Sigmoid colon (tissue), 7 donors: ENCODE measurements at places on chromosomes 6 and 20.

DNA sequence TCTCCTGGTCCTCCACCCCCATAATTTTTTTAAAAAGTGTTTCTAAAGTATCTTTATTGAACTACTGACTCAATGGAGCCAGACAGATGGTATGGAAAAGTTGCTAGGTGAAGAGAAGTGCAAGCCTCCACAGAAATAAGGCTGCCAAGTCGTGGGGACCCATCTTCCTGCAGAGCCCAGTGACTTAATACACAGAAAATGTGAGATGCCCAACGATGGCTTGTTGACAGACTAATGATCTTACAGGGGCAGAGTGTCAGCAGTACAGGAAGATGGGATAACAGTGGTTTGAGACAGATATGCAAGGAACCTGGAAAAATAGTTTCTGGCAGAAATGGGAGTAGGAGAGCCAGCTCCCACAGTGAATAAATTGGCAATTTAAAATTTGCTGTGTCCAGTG is 43.3 kb downstream of the FYN start:
- DNase-seq = no peak

GRCh38 chr6:142304241-142304640 is 2.4 kb downstream of the ADGRG6 start:
- no peak for DNase-seq

- DNase-seq = no peak
Observed at GRCh38 chr20:40416274-40416673, 272.8 kb downstream of the MAFB start.

GRCh38 chr6:14645841-14646240 is 528.3 kb downstream of the CD83 start:
- no peak for DNase-seq

- DNase-seq = no peak
Observed at GRCh38 chr20:383889-384288, 3.3 kb downstream of the TRIB3 start.

DNA sequence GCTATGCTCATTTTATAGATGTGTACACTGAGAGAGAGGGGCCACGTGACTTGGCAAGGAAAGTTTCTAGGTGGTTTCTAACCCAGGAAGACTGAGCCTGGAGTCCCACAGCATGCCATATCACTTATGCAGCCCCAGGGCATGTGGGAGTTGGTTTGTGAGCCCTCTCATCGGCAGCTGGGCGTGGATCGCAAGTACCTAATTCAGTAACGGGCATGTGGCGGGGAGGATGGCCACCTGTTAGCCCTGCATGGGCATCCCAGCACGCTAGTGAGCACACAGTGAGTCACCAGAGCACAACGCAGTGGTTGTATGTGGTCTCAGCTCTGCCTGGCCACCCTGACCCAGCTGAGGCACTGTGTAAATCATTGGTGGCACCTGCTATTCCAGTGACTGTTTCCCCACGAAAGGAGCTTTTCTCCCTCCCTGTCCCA is 88.3 kb downstream of the NINL start:
- DNase-seq = no peak

DNA sequence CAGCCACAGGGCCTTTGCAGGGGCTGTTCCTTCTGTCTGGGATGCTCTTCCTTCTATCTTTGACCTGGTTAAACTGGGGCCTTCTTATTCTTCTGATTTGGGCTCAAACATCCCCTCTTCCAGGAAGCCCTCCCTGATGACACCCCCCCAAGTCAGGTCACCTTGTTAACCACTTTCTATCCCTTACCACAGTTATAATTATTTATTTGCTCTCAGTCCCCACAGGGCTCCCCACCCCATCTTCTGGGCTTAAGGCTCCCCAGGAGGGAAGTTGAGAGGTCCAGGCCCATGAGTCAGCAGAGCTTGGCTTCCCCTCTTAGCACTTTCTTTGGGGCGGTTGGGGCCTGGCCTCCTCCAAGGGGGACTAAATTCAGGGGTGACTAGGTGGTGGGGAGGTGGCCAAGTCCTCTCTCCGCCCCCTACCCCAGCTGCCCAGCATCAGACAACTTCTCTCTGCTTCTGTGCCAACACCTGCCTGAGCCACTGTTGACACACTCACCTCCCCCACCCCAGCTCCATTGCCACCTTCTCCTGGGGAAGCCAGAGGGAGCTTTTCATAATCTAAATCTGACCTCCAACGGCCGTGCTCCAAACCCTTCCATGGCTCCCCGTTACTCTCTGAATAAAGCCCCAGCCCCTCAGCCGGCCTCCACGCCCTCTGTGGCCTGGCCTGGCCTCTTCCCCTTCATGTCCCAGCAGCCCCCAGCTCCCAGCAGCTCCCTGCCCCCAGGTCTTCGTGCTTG is 70.0 kb downstream of the CEBPB start:
- no peak for DNase-seq

- no peak for DNase-seq
Observed at GRCh38 chr6:31614684-31615578, at the start of gene AIF1. Gene AIF1 (plus strand): TSS chr6:31615234. CDS start chr6:31615330, 96 bp downstream.

- no peak for DNase-seq
Observed at GRCh38 chr6:123902738-123903313, 99.2 kb downstream of the NKAIN2 start.

DNA sequence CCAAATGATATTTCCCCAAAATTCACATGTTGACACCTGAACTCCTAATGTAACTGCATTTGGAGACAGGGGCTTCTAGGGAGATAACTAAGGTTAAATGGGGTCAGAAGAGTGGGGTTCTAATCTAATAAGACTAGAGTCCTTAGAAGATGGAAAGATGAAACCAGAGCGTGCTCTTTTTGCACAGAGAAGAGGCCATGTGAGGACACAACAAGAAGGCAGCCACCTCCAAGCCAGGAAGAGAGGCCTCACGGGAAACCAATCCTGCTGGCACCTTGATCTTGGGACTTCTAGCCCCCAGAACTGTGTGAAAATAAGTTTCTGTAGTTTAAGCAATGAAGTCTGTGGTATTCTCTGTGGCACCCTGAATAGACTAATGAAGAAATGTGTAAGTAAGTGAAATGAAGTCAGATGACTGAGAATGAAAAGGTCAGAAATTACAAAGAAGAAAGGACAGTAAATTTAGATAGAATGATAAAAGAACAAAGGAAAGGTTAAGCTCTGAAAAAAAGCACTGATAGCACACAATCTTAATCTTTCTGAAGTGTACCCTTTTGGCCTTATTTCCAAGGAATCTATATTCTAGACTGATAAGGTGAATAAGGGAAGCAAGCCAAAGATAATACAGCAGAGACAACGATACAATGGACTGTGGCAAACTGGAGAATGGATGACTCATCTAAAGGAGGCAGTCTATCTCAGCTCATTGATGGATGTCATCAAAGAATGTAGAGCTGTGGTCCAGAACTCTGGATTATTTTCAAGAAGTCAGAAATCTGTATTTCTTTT is 110.4 kb downstream of the MYB start:
- no peak for DNase-seq

DNA sequence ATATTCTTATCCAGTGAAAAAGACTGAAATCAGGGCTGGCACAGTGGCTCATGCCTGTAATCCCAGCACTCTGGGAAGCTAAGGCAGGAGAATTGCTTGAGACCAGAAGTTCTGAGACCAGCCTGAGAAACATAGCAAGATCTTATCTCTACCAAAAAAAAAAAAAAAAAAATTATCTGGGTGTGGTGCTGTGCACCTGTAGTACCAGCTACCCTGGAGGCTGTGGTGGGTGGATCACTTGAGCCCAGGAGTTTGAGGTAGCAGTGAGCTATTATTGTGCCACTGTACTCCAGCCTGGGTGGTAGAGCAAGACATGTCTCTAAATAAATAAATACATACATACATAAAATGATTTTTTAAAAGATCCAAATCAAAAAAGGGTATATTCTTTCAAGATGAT is 6.3 kb downstream of the CALHM6 start:
- DNase-seq = no peak

DNA sequence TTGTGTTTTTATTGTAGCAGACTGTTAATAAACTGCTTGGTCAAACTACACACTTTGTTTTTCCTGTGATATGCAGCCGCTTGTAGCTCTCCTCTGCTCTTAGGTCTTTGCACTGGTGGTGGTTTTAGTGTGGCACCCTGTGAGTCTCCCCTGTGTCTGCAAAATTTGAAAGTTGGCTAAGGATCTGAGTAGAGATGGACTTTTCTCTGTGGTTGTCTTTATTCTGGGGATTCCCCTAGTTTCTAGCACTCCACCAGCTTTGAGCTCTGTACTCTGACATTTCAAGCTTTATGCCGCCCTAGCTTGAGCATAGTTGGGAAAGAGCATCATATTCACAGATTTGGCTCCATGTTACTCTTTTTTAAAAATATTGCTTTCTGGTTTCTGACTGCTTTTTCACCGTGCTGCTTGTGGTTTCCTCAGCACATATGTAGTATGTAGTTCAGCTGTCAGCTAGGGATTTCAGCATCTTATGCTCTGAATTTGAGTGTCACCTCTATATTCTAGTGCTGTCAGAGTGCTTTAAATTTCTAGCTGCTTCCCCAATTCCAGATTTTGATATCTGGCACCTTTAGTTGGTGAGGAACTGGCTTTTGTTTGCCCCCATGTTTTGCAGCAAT is 25.4 kb downstream of the CDYL start:
- DNase-seq = no peak

- DNase-seq = no peak
Observed at GRCh38 chr6:106199998-106200397, 113.9 kb downstream of the PRDM1 start.

DNA sequence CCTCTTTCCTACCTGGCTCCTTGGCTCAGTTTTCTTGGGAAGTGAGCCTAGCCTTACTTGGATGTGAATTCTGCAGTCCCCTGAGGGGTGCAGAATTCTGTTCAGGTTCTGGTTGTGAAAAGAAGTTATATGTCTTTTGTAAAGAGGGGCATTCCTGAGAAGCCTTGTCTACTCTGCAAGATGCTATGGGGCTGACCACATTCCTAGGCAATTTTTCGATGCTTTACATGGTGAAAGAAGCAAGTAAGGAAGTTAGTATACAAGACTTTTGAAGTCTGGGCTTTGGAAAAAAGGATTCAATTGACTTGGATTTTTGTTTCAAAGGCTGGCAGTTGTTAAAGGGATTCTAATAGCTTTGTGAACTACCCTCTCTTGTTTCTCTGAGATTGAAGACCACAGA is 167.9 kb upstream of the STMND1 start:
- no peak for DNase-seq

GRCh38 chr6:34531580-34532201 is 24.4 kb downstream of the SPDEF start:
- peak; percentile 78 for DNase-seq

DNA sequence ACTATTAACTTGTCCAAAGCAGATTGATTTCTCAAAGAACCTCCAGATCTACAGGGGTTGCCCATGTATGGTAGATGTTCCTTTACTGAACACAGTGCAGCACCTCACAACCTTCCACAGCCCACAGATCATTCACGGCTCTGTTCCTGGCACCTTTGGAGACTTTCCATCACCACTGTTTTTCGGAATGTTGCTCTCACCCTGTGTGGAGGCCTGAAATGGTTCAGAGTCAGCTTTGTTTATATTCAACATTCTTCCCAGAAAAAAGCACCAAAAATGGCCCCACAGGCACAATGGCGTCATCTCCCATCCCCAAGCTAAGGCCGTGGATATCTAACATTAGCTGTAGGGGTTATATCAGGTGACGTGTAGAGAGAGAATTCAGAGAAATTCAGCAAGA is 74.7 kb downstream of the DHX35 start:
- peak; percentile 73 for DNase-seq

- DNase-seq = no peak
Observed at GRCh38 chr6:144953552-144954240, 668.6 kb downstream of the UTRN start.

DNA sequence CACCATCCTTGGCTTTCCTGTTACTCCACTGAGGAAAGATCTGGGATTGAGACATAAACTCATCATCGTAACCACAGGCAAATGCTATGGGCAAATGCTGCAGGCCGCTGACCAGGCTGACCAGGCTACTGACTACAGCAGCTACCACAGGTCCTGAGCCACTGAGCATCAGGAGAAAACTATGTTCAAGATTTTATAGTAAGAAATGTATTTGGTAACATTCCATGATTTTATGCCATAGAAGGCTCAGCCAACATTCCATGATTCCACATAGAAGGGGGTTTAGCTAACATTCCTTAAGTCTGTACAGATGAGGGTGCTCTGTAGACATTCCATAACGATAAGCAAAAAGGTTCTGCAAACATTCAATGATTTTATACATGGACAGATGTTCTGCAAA is 16.1 kb upstream of the B4GALT5 start:
- no peak for DNase-seq

- DNase-seq = no peak
Observed at GRCh38 chr6:41396335-41396734, 60.9 kb downstream of the NCR2 start.

DNA sequence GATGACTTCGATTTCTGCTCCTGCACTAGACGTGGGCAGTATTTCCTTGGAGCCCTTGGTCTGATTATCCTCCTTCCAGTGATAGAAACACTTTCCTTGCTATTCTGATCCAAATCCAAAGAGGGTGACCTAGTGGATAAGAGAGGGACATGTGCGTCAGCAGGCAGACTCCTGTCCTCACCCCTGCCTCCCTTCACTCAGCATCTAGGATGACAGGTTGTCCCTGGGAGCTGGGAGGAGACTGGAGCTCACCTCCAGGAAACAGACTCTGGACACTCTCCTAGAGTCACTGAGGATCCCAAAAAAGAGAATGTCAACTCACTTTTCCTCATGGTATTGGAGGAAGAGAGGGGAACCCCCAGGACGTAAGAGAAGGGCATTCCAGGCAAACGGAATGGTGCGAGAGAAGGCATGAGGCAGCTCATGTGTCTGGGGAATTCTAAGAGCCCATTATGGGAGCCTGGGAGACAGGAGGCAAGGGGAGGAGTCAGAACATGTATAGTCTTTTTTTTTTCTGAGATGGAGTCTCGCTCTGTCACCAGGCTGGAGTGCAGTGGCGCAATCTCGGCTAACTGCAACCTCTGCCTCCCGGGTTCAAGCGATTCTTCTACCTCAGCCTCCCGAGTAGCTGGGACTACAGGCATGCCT is 2.2 kb downstream of the C20orf173 start:
- no peak for DNase-seq

- DNase-seq = no peak
Observed at GRCh38 chr20:4043329-4043728, 28.0 kb upstream of the RNF24 start.

- DNase-seq = no peak
Observed at GRCh38 chr20:42604998-42605956, 584.4 kb downstream of the PTPRT start.

DNA sequence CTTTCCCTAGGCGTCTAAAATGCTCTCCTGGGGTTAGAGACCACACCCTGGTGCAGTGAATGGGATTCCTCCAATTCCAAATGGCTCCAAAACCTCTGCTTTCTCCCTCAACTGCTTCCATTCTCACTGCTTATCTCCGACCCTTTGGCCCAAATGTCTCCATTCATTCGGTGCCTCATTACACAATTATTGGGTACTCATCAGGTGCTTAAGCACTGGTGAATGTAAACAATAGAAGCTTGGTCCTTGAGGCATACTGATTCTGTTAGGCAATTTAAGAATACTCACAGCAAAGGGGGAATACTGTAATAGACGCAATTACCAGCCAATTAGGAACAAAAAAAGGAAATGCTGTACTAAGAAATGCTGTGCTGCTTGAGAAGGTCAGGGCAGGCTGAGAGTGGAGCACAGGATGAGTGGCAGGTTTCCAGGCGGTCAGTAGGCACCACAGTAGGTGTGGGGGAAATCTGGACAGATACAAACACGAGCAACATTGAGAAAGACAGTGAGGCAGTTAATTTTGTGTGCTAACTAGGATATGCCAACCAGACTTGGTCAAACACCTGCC is 23.0 kb downstream of the GMDS start:
- DNase-seq = no peak
